Hippocampal formation (tissue), 2 donors: ENCODE measurements at places on chromosomes 5 and 9.

GRCh38 chr9:15972760-15973159, 419.9 kb downstream of the CCDC171 start:
- no peak for DNase-seq

DNA sequence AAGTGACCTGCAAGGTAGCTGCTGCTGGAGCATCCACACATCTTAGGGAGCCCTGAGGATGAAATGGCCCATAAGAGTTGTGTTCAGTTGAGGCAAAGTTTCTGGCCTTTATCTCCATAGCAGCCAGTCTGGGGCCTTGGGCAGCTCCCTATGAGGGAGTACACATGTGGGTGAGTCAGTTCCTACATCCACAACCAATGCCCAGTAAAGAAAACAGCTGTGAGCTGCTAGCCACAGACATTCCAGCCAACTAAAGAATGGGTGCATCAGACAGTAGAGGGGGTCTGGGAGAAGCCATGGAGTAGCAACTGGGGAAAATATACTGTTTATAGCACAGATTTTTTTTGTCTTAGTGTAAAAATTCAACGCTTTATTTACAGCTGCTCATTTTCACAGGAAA, 720.7 kb downstream of the TLE1 start:
- no peak for DNase-seq

- DNase-seq: no peak
Observed at GRCh38 chr5:18091142-18091541, 456.9 kb downstream of the TAF11L14 start.

DNA sequence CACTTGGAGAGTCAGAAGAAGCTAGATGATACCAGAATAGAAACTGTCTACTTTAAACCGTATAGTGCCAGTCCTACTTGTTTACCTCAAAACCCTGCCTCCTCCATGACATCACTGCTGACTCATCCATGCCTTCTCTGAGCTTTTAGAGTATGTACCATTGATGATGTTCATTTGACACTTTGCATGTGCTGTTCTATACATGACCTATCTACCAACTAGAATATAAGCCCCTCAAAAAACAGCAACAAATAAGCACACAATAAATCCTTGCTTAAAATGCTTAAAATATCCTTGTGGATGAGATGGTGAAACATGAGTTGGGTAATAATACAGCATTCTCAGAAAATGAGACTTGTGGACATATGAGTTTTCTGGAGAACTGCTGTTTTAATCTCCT, 2.6 kb downstream of the CTNNAL1 start:
- DNase-seq: no peak

- DNase-seq: no peak
Observed at GRCh38 chr5:431001-431710, 11.8 kb upstream of the EXOC3 start.

- DNase-seq: no peak
Observed at GRCh38 chr5:324736-325612, 3.5 kb downstream of the AHRR start.

DNA sequence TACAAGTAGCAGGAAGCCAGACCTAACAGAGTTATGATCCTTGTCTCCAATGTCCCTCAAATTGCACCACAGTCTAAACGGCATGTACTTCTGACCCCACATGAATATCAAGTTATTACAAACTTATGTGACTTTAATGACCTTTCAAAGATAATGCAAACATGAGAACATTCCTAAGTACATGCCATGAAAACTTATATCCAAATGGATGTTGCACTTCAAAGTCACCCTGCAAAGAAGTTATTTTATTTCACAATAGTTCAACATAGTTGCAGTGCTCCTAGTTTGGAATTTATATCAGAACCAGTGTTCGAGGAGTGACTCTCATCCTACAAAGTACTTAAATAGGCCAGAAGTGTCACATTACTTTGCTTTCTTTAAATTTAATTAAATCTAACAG, 41.2 kb upstream of the ITGA1 start:
- DNase-seq: no peak

DNA sequence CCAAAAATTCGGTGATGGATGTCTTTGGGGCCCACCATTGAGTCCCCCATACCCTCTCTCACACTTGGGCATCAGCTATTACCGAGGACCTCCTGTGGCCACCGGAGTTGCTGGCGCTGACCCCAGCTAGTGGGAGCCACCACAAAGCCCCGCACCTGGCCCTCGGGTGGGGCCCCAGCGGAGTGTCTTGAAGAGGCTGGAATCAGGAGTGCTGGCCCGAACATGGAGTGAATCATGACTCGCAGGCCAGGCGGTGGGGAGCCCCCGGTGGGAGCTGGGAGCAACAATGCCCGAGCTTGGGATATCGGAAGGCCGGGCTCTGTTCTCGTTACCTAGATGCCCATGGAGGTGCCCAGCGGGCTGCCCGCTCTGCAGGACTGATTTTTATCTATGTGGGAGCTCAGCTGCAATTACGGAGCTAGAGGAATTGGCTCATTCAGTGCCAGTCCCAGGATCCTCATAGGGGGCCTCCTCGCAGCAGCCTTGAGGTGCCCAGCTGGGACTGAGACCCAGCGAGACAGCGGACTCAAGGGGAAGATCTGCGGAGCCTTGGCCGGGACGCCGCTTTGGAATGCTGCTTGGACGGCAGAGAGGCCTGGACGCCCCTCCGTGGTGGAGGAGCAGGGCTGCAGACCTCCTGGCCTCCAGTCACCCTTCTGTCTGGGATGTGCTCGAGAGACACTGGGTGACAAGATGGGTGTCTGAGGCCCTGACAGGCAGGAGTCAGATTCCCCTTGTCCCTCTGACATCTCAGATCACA, 70.8 kb downstream of the PSMB7 start:
- no peak for DNase-seq

DNA sequence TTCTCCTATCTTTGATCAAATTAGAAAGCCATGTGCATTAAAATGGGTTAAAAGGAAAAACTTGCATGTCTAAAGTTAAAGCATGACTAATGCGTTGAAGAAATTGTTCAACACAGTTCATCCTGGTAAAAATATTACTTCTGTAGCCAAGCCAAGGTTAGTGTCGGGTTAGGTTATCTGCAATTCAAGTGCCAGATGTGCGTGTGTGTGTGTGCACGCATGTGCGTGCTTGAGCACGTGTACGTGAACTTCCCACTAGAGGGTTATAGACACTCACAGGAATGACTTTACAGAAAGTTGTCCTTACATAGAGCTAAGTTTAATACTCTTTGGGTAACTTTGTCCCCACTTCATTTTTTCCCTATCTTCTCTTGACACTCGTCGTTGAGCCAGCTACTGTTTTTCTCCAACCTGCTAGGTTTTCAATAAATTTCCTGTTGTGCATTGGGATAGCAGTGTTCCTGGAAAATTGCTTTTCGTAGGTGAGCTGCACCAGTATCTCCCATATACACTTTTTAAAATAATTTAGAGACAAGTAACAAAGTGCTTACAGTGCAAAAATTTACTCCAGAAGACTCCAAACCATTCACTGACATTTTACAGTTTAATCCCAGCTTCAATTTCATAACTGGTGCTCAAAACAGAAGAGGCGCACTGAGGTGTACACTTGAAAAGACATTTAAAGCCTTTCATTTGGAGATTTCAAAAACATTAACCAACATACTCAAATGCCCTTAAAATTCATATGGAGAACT, 353.8 kb downstream of the NFIB start:
- DNase-seq: no peak

- no peak for DNase-seq
Observed at GRCh38 chr9:8622871-8623270, 823.3 kb upstream of the DMAC1 start.

- DNase-seq: no peak
Observed at GRCh38 chr5:33781286-33781685, 110.5 kb downstream of the ADAMTS12 start.

- no peak for DNase-seq
Observed at GRCh38 chr5:131265311-131265803, 1.5 kb downstream of the CDC42SE2 start.

DNA sequence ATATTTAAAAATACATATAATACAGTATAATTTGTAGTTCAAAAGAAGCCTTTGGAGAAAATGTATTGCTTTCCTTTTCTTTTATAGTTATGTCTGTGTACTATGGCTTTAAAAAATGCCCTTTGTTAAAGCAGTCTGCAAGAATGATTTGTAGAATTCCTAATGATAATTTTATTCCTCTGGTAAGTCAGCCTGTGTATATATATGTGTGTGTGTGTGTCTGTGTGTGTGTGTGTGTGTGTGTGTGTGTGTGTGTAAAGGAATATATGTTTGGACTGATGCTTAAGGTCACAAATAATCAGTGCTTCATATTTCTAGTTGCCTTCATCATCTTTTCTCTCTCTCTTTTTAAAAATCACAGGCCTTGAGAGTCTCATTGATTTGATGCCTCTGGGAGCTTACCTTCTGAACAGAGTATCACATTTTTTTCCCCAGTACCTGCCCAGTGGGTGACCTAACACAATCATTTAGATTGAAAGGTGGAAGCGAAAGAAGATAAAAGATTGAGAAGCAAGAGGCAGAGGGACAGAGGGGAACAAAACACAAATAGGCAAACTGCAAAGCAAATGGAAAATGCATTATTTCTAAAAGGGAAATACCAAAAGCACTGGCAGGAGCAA, 709.2 kb upstream of the DMAC1 start:
- no peak for DNase-seq

- no peak for DNase-seq
Observed at GRCh38 chr9:132059361-132059760, 20.3 kb downstream of the MED27 start.

DNA sequence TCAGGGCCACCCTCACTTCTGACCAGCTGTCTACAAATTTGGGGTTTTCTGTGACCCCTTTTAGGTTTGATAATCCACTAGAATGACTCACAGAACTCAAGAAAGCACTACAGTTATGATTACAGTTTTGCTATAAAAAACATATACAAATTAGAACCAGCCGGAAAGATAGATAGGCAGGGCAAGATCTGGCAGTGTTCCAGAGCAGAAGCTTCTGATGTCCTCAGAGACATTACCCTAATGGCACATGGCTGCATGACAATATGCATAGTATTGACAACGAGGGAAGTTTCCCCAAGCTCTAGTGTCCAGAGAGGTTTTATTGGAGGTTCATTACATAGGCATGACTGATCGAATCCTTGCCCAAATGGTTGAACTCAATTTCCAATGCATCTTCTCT, 158.1 kb downstream of the RAB3C start:
- DNase-seq: no peak

DNA sequence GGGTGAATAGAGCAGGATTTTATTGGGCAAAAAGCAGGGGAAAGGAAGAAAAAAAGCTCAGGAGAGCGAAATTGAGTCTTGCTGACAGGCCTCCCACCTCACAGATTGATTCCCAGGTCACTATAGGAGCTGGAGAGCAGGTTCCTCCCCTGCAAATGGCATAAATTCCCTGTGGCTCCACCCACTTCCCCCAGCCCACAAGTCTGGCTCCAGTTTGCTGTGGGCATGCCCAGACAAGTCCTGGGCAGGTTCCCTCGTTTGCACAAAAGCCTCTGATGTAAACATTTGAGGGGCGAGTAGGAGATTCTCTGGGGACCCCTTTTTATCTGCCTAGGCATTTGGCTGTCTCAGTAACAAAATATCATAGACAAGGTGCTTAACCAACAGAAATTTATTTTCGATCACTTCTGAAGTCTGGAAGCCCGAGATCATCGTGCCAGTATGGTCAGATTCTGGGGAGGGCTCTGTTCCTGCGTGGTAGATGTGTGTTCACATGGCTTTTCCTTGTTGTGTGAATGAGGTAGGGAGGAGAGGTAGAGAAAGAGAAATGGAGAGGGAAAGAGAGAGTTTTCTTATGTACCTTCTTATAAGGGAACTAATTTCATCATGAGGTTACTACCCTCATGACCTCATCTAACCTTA, 614.5 kb downstream of the MAT2B start:
- no peak for DNase-seq

DNA sequence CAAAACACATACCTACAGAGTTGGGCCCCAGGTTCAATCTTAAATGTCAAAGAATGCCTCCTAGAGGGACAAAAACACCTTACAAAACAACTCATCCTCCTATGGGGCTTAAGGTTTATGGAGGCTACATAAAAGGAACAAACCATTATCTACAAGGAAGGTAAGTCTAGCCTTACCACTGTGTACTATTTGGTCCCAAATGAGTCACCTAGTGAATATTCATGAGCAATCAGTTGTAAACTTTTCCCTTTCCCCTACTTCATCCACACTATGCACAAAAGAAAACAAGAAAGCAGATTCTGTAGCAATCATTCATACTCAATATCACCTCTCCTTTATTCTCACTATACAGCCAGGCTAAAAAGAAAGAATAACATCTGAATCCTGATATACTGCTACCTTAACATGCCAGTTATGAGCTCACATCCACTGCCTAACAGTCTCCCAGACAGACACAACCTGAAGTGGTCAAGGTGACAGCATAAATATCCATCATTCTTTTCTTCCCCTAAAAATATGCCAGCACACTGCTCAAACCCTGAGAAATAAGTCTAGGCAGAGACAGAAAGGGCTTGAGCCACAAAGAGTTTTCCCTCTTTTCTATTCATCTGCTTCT, 6.2 kb downstream of the OXCT1 start:
- no peak for DNase-seq

- DNase-seq: no peak
Observed at GRCh38 chr5:13865312-13865711, 79.2 kb downstream of the DNAH5 start.

DNA sequence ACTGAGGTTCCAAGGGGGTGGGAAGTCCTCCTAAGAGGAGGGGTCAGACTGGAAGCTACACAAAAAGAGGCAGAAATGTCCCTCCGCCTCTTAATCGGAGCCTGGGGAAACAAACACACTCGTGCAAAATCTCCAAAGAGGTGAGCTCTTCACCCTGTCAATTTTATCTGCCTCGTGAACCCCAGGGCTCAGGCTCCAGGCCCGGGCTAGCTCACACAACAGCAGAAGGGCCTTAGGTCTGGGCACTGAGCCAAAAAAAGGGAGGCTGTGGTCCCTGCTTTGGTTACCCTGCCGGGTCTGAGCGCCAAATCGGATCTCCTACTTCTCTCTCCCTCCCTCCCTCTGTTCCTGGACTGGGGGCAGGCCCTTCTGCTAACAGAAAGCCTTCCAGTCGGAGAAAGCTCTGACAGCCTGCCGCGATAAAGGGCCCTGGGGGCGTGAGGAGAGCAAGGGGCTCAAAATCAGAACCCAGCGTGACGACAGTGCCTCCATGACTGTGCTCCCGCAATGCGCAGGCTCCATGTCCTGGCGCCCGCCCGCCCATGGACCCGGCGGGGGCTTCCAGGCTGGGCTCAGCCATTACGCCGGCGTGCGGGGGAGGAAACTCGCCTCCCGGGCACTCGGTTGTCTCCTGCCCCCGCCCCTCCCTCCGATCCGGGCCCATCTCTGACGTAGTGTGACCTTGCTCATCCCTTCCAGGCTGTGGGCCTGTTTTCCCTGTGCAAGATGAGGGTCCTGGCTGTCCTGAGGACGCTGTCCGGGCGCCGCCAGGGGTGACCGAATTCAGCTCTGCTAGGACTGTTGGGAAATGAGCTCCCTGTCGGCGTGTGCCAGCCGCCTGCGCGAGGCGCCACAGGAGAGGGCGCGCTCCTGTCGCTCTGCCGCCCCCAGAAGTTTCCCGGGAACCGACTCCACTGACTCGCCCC, 865 bp upstream of the SLC22A4 start:
- DNase-seq: peak; percentile 88

- DNase-seq: no peak
Observed at GRCh38 chr9:91802391-91802790, 147.6 kb downstream of the ROR2 start.
